Activated naive CD8-positive, alpha-beta T cell treated with anti-CD3 and anti-CD28 coated beads, Interleukin-2, amount 10 ng/mL, durations not matched to agents 7 days and 5 days (primary cell): ENCODE measurements at places on chromosomes 4 and X. TPM values are rescaled to one million over a fixed set of nuclear protein-coding genes. Genes with fewer than 3 reads are reported as not detected.

The NEUROG2 gene
- not detected for total RNA-seq

GRCh38 chr4:112766422-112766821 is 129.5 kb downstream of the LARP7 start:
- no peaks in the 10 kb centered on the region for H3K36me3 ChIP-seq
- peaks cover 2% of the 10 kb centered on the region for H3K27me3 ChIP-seq
- DNase-seq: no peak
- no peak overlapping the region for H3K27ac ChIP-seq

GRCh38 chr4:101807351-101807750 is 16.8 kb downstream of the BANK1 start:
- DNase-seq: no peak
- H3K27me3 ChIP-seq: peaks cover 5% of the 10 kb centered on the region
- H3K4me3 ChIP-seq: no peak overlapping the region
- H3K36me3 ChIP-seq: no peaks in the 10 kb centered on the region

GRCh38 chr4:139011225-139011950 is 4.2 kb upstream of the NOCT start:
- H3K4me3 ChIP-seq: no peak overlapping the region
- no peaks in the 10 kb centered on the region for H3K36me3 ChIP-seq
- H3K4me1 ChIP-seq: peaks cover 8% of the 10 kb centered on the region
- DNase-seq: no peak

The LIN54 gene
- total RNA-seq: 34.9 TPM

GRCh38 chrX:17370191-17370590 is 4.8 kb upstream of the NHS start:
- peaks cover 37% of the 10 kb centered on the region for H3K27me3 ChIP-seq
- no peaks in the 10 kb centered on the region for H3K4me1 ChIP-seq
- H3K4me3 ChIP-seq: no peak overlapping the region
- no peaks in the 10 kb centered on the region for H3K36me3 ChIP-seq
- no peak for DNase-seq

The SAGE1 gene
- not detected for total RNA-seq

DNA sequence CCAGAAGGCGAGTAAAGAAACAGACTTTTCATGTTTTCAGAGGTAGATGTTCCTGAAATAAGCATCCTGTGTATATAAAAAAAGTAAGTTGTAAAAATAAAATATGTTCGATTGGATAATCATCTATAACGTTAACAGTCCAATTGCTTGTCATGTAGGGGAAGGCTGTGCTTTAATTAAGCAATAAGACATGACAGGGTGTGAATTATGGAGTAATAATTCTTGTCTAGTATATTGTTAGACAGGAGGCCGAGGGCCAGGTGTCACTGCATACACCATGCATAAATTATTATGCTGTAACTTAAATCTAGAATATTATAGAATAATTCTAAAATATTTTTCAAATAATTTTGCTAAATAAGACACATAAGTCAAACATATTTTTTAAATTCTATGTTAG is 494.6 kb upstream of the TENM3 start:
- no peaks in the 10 kb centered on the region for H3K36me3 ChIP-seq
- no peaks in the 10 kb centered on the region for H3K4me1 ChIP-seq
- no peak overlapping the region for H3K4me3 ChIP-seq
- no peaks in the 10 kb centered on the region for H3K27me3 ChIP-seq
